ENCODE measurements at places on chromosomes 4 and X. TPM values are rescaled to one million over a fixed set of nuclear protein-coding genes. Genes with fewer than 3 reads are reported as not detected.

The MGARP gene
- polyA plus RNA-seq: 0.55 TPM

The ZBED1 gene
- polyA plus RNA-seq: 45.9 TPM

The HTN1 gene
- not detected for polyA plus RNA-seq

DNA sequence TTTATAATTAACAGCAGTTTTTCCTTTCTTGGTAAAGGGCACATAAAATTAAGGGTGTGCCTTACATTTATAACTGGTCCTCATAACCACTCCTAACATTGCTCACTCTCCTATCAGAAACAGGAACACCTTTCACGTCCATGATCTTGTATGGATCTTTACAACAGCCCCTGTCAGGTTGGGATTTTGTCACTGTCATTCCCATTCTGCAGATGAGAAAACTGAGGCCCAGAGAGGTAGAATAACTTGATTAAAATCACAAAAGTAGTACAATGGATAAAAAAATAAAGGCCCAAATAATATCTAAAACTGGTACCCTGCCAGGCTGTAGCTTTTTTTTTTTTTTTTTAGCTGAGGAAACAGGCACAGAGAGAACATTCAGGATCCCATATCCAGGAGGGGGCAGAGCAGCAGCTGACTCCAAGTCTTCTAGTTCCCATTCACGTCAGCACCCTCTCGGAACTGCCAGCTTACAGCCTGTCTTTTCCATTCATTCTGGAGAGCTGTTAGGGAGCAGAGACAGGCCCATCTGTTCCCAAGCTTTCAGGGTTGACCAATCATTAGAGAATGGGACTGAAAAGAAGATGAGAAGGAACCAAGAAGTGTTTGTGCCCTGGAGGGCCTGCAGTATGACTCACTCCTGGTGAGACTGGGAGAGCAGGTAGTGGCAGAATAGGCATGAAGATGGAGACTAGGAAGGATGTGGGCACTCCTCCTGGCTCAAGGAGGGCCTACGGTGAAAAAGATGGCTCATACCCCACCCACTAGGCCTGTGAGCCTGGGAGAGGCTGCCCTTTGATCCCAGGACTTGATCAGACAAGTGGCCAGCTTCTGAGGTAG lies 7.3 kb downstream of the SUV39H1 start:
- no peak for DNase-seq

- DNase-seq: no peak
Measured at GRCh38 chr4:93730760-93731159, 97.8 kb upstream of the ATOH1 start.

DNA sequence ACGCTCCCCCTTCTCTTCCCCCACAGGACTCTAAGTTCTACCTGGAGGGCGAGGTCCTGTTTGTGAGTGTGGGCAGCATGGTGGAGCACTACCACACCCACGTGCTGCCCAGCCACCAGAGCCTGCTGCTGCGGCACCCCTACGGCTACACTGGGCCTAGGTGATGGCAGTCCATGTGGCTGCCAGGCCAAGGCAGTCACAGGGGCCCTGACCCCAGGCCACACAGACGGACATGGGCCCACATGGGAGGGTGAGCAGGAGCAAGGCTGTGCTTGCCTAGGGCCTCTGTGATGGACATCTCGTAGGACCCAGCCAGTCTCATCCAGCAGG lies 10.0 kb upstream of the ADD1 start:
- no peak for DNase-seq

- DNase-seq: no peak
Measured at GRCh38 chr4:20639346-20639745, 60.9 kb upstream of the PACRGL start.

DNA sequence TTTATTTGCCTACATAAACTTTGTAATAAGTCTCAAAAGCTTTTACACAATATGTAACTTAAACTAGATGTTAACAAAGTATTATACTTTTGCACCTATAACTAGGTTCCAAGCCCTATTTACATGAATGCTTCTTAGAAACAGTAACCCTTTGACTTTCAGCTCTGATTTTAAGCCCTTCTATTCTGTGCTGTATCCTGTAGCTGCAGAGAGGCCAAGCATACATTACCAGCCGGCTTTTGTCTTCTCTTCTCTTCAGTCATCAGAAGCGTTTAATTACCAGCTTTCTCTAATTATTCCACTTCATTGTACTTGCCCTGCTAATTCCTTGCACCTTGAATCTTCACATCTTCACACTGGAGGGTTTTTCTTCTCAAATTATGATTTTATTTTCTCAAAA lies 403.1 kb downstream of the PDGFC start:
- DNase-seq: no peak

DNA sequence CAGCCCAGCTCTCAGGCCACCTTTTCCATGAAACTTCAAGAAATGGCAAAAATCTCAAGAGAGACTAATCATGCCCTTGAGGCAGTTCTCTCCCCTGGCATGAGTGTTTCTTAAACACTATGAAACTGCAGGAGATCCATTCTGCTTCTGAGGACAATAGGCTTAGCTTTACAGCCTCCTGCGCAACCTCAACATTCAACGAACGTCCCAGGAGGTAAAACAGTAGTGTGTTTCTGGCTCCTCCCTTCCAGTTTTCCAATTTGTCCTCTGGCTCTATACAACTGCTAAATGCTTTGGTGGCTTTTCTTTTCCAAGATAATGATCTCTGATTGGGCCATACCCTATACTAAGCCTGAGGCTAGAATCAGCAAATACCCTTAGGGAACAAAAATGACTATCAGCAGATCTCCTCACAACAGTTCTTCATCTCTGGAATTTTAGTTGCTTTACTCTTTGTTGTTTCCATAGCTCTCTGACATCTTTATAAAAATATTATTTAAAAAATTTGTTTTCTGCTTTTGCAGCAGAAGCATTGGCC lies 87.0 kb upstream of the FAT1 start:
- no peak for DNase-seq

Measured in right renal cortex interstitium (tissue), 3 donors.